ENCODE measurements at places on chromosomes 1 and 21. TPM values are rescaled to one million over a fixed set of nuclear protein-coding genes. Genes with fewer than 3 reads are reported as not detected.

LBR gene
- 106 TPM for polyA plus RNA-seq

CD1B gene
- polyA plus RNA-seq: not detected

DNA sequence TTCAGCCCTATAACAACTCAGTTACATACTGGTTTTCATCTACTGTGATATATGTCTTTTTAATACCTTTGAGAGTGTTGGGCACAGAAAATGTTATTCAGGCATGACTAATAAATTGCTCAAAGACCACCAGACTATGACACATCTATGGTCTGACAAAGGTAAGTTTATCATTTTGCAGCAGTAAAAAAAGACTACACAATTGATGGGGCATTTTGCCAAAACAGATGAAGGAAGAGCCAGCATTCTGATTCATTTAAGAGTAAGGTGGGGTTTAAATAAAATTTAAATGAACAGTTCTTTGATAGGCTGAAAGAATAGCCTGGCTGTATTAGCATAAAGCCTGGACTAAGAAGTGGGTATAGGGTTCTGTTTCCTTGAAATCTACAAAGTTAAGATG is 8.8 kb upstream of the RNPC3 start:
- DNase-seq: no peak

LIN28A gene
- polyA plus RNA-seq: not detected

GRCh38 chr1:212346601-212347000 is 61.4 kb downstream of the PPP2R5A start:
- DNase-seq: no peak

DNA sequence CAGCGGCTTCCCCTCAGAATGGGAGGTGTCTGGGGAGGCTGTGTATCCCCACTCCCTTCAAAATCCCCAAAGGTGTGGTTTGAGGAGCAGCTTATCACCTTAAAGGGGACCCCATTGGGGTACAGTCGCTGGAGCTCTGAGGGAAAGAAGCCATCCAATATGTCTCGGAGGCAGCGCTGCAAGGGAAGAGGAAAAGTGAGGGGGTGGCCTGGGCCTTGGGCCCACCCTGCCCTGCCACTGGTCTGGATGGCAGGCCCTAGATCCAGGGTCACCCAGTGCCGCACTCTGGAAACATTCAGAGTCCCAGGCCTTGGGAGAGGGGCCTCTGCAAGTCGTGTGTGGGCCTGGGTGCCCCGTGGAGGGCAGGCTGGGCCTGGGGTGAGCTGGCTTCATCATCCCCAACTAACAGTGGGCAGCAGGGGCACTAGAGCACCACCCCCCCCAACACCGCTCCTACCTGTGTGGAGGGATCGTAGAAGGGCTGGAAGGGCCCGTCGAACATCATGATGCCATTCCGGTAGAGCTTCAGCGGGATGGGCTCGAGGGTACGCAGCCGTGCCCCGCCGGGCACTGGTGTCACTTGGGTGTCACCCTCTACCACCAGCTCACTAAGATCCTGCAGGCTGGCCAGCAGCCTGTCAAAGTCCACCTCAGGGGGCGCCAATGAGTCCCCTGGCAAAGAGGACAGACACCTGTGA is 5.6 kb downstream of the SH3BGRL3 start:
- DNase-seq: no peak

DNA sequence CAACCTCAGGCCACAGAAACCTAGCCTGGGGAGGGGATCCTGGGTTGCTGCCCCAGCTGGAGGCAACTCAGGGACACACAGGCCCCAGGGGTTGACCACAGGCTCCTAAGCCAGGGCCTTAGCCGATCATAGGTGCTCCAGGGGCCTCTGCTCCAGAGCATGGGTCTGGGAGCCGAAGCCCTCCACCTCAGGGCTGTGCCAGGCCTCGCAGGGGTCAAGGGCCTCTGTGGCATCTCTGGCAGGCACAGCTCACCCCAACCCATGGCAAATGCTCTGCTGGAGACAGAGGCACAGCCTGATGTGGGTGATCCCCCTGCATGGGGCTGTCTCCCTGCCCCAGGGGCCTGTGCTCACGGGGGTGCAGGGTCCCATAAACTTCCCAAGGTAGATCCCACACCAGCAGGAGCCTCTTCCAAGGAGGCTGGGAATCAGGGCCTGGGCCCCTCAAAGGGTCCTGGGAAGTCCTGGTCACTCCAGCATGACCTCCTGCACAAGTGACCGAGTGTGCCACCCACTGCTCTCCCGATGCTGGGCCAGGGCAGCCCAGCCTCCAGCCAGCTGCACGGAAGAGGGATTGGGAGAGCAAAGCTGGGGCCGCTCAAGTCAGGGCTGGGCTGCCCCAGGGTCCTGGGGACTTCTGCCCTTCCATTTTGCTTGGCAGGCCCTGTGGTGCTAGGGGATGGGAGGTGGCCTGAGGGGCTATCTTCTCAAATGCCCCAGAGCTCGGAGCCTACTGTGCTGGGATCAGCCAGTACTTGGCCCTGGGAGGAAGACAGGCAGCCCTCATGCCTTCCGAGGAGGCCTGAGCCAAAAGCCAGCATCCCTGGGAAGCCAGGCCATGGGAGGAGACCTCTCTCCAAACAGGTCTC is 22.2 kb upstream of the PRSS38 start:
- DNase-seq: no peak

- no peak for DNase-seq
These were observed 26.2 kb downstream of the MPZL1 start for GRCh38 chr1:167747988-167748387.

DNA sequence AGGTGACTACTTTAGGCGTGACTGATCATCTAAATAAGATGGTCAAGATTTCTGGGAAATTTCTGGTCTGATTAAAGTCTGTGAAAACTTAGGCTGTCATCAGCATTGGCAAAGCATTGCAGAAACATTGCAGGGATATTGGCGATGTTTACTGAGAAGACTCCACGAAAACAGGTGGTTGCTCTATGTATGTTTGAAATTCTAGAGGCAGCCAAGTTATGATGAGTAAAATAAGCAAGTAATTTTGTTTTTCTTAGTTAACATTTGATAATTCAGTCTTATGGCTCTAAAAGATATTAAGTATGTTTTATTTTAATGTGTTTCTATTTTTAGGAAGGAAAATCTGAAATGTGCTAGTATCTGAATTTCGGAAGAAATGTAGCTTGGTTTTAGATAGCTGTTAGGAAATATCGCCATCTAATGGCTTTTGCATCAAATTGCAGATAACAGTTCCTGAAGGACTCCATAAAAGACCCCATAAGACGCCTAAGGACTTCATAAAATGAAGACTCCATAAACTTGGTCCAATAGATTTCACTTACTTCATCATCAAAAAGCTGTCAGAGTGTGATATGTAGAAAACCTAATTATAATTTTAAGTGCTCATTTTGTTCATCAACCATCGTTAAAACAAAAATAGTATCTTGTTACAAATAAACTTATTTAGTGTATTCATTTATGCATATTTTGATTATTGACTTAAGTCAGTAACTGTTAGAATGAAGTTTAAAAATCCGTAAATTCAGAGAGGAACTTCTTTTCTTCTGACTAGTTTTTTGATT is 344.6 kb downstream of the RYR2 start:
- no peak for DNase-seq

ELAVL4 gene
- not detected for polyA plus RNA-seq

SLC6A9 gene
- polyA plus RNA-seq: not detected

RAD54L gene
- polyA plus RNA-seq: 0.46 TPM

DNA sequence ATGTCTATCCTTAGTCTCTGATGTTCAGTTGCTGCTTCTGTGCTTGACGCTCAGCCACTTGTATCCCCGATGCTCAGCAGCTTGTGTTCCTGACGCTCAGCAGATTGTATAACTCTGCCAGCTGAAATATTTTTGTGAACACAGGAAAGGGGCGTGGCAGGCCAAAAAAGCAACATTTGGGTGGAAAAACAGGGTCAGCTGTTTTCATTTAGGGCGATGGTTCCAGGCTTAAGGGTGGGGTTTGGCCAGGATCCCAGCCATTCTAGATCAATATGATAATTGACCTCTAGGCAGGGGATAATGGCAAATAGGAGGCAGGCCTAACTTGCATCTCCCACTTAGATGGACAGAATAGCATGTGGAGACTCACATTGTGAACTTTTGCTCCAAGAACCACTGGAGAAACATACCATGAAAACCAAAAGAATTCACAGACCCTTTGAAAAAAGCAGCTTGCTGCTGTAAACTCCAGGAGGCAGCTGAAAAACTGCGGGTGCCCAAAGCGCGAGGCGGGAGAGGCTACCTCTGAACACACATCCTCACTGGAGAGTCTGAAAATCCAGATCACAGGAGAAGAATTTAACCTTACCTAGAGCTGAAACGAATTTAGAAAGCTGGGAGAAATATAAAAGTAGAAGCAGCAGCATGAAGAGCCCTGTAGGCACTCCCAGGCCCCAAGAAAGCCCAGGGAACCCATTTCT is 58.3 kb downstream of the ZNF648 start:
- DNase-seq: no peak

GRCh38 chr1:230102472-230102871 is 35.4 kb downstream of the GALNT2 start:
- no peak for DNase-seq

DNA sequence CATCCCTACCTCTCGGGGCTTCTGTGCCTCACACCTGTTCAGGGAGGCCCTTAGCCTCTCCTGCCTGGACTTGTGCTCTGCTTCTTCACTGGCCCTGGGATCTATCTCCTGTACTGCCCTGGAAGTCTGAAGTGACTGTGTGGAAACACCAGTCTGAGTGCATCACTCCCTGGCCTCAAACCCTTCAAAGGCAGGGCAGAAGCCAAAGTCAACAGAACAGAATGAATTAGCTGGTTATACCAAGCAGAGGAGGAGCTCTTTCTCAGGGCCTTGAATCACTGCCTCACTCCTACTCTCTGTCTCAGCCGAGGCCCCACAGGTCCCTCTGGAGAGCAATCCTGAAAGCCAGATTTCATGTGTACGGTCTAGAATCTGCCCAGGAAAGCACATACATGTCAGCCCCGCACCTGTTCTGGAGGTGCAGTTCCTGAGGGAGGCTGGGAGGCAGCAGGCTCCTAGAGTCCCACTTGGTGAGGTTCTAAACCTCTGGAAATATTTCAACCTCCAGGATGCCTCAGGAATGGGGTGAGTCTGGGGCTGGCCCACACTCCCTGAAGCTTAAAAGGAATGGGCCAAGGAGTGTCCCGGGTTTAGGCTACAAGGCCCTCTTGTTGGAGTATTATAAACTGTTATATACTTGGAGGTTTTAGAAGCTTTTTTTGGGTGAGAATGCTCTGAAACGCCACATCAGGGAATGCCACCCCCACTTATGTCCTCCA is 98.3 kb downstream of the ABCA4 start:
- no peak for DNase-seq

IVL gene
- polyA plus RNA-seq: not detected

DNA sequence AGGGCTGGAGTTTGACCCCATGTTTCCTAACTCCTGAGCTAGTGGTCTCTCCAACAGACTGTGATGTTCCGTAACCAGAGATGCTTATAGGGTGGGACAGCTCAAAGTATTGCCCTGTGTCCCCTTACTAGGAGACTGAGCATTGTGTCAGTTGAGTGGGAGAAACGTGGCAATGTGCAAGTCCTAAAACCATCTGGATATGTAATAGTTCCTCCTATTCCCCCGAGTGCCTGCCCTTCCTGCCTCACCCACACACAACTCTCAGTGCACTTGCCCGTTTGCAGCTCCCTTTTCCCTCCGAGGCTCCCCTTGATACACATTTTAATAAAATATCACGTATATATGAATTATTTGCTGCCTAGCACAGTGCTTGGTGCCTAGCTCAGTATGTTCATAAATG is 3.4 kb downstream of the PIGV start:
- no peak for DNase-seq

DNA sequence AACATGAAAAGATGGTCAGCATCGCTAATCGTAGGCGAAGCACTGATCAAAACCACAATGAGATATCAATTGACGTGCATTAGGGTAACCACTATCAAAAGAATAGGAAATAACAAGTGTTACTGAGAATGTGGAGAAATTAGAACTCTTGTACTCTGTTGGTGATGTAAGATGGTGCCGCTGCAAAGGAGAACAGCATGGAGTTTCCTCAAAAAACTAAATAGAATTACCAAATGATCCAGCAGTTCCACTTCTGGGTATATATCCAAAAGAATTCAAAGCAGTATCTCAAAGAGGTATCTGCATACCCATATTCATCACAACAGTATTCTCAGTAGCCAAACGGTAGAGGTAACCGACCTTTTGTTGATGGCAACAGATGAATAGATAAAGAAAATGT is 8.3 kb upstream of the CD101 start:
- no peak for DNase-seq

DNA sequence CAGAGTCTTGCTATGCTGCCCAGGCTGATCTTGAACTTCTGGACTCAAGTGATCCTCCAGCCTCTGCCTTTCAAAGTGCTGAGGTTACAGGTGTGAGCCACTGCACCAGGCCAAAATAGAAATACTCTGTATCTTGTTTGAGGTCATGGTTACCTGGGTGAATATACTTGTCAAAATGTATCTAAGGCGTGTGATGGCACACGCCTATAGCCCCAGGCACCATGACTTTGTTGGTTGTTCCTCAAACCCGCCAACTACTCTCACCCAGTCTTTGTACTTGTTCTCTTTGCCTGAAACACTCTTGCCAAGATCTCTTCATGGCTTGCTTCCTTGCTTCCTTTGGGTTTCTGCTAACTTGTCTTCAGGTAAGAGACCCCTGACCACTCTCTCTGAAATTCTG is 38.0 kb upstream of the RGS5 start:
- DNase-seq: no peak

DNA sequence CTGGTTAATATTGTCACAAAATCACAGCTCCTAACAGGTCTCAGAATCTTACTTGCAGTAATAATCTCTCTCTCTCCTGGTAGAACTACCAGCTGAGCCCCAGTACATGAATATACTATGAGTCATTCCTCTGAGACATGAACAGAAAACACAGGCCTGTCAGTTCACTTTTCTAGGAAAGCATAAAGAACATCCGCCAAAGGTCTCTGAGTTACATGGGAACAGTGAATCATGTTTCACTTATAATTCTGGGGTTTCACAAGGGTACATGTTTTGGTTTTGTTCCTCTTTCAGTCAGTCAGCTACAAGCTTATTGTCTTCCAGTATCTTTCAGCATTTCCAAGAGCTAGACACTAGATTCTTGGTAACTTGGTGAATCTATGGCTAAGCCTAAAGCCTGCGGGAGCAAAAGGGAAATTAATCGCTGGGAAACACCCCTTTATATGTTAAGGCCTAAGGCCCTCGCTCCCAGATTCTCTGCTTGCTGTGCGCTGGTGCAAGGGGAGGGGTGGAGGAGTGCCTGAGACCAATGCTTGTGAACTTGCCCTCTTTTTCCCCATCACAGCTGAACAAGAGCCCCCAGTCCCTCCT is 31.7 kb downstream of the IFNGR2 start:
- DNase-seq: no peak

- DNase-seq: no peak
These were observed 24.8 kb upstream of the ALDH4A1 start for GRCh38 chr1:18927082-18927653.

DNA sequence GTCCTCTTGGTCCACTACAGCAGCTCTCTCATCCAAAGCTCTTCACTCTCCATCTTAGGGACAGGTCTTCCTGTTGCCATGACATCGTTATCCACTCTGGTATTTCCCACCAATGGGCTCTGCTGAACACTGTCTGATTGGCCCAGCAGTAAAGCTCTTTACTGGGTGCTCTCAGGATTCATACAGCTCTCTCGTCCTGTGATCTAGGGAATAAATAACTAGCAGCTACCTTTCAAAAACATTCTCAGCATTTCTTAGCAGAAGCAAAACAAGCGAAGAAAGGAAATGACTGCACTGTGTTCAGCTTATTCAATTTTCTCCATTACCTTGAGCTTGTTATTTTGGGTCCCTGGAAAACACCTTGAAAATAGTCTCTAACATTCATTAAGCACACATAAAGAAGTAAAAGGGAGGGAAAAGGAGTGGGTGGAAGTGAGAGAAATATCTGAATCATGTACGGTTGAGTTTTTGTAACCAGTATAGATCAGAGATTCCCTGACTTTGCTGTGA is 163.4 kb upstream of the SGIP1 start:
- DNase-seq: no peak
